Trophoblast cell (in vitro differentiated cells and primary cell): ENCODE measurements at places on chromosomes 2 and 18.
A peak's percentile ranks its signal among the peaks of the same experiment; 100 is the strongest.

DNA sequence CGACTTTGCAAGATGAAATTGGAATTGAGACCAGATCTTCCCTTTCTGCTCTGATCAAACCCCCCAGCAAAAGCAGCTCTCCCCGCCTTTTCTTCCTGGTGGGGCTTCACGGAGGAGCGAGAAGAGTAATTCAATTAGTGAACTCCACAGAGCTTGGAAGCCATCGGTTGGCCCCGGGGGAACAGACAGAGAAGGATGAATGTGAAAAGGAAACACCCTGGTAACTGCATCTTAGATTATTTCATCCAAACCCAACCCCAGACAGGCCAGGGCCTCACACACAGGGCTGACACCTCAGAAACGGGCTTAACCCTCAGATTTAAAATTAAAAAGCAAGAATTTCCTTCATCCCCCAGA lies 18.3 kb downstream of the SMAD7 start:
- DNase-seq = no peak

GRCh38 chr2:12173271-12173942 lies 427.0 kb downstream of the LPIN1 start:
- DNase-seq = no peak

- no peak for DNase-seq
Measured at GRCh38 chr2:45643095-45643494, 8.4 kb upstream of the PRKCE start.

DNA sequence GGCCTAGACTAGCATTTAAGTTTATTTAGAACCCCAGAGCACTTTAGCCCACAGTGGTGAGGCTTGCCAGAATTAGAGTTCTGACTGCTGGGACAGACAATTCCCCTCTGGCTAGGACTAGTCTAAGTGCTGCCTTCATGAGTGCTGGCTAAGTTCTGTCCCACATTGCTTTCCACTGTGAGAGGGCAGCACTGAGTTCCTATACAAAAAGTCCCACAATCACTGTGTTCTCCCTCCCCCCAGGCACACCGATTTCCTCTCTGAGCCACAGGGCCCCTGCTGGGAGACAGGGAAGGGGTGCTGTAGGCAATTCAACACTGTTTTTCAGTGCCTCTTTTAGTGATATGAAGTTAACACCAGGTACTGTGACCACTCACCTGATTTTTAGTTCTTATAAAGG lies 310.9 kb downstream of the DLGAP1 start:
- no peak for DNase-seq

DNA sequence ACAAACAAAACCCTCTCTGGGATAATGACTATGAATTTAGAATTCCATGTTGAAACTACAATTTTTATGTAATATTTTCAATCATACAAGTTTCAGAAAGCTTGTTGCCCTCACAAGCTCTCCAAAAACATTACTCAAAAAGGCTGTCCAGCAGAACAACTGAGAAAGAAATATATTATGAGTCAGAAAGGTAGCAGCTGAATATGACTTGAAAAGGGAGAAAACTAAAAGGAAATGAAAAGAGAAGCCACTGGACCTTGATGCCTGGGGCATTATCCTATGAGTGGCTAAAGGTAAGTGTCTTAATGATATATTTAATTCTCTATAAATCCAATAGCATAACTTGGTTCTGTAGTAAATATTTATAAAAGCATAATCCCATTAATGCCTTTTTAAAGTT lies 61.8 kb downstream of the NXPH2 start:
- DNase-seq = no peak

GRCh38 chr2:240383871-240384700 lies 51.4 kb upstream of the GPC1 start:
- DNase-seq = peak; percentile 88

GRCh38 chr2:196767101-196767500 lies 32.4 kb downstream of the GTF3C3 start:
- no peak for DNase-seq

DNA sequence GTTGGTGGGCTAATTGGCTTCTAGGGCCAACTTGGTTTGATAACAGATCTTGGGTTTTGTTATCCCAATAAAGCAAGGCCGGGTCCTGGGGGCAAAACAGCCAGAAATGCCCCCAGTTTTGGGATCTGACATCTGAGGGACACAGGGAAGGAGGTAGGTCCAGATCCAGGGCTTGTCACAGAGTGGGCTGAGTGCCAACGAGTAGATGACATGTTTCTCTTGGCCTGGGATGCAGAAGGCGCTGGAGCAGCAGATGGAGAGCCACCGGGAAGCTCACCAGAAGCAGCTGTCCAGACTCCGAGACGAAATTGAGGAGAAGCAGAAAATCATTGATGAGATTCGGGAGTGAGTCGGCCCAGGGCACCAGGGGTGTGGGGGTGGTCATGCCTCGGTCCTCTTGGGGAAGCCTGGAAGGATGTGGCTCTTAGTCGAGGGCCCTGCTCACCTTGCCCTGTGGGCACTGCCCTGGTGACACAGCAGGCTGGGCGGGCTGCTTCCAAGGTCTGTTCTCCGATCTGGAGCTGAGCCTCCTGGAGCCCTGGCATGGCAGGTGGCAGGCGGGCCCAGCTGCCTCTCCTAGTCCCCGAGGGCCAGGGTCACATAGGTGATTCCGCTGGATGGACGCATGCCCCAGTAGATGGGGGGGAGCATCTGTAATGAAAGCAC lies 40.2 kb upstream of the LYPD6B start:
- no peak for DNase-seq

DNA sequence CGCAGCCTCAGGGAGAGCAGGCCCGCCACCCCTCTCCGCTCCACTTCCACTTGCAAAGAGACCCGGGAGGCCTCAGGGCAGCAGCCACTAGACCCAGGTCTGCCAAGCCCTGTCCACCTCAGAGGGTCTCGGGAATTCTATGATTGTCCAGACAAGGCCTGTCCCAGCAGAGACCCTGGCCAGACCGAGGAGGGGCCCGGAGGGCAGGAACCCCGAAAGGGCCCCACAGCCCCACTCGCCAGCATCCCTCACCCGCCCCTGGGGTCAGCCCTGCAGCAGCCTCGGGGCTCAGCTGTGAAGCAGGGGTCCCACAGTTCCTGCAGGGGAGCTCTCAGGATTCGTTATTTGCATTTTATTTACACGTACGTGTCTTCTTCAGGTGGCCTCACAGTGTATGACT lies 269.5 kb downstream of the EIPR1 start:
- DNase-seq = no peak

DNA sequence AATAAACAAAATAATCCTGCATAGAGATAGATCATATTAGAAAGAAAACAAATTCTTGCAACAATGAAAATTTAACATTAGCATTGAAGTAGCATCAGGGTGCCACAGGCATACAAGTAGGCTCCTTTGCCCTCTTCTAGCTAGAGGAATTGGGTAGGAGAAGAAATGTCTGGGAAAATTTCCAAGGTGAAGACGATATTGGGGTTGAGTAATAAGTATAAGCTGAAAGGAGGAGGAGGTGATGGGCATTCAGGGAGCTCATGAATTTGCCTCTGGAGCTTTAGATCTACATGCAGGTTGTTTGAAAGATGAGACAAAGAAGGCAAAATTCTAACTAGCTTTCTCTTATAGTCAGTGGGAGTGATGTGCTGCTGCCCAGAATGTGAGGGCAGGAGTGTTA lies 504.9 kb downstream of the CCDC85A start:
- DNase-seq = no peak

DNA sequence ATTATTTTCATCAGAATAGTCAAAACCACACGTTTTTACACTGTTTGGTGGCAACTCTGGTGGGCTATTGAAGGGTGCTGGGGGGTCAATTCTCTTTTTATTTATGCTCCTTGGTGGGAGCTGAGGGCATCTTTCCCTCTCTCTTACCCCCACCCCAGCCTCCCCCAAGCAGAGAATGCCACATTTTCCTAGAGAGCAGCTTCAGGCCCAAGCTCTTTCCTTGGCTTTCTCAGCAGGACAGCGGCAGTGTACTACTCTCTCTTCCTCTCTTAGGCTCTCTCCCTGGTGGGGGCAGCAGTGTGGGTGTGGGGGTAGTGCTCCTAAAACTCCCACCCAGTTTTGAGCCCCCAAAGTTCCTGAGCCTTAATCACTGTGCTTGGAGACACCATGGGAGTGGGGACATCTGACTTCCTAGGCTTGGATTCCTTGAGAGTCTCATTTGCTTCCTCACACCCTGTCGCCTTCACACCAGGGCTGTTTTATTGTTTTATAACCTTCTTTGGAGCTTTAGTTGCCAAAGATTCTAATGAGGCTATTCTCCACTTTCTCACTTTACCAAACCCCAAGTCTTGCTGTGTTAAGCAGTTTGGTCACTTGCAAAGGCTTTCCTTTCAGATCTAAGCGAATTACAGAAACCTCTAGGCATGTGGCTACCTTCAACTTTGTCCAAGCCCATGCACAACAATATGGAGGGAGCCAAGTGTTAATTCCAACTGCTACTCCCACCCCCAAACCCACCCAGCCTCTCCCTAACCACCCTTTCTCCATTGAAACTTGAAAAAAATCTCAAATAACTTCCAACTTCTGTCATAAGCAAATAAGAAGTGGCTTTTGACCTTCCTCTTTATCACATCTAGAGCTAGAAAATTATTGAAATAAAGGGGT lies 6.0 kb upstream of the HOXD4 start:
- DNase-seq = no peak

GRCh38 chr2:112491946-112492345 lies 10.0 kb downstream of the TTL start:
- no peak for DNase-seq

DNA sequence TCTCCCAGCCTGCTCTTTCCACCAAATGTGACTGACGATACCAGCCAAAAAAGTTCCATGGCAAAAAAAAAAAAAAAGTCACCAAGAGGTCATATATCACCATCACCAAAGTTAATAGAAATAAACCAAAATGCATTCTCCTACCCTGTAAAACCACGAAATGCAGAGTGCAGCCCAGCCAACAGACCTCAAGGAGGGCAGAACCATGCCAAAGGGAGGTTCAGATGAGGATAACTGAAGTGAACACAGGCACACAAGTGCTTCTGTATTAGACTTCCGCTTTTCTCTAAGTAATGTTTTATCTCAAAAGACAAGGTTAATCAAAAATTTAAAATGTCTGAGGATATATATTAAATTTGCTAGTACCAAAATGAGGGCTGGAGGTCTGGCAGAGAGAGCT lies 5.5 kb downstream of the SERPINE2 start:
- DNase-seq = no peak

- no peak for DNase-seq
Measured at GRCh38 chr2:230097424-230097823, 28.7 kb upstream of the SLC16A14 start.

- DNase-seq = no peak
Measured at GRCh38 chr2:15811367-15811766, 129.0 kb upstream of the MYCN start.

GRCh38 chr2:44730593-44730992 lies 210.9 kb upstream of the SIX3 start:
- no peak for DNase-seq

- DNase-seq = no peak
Measured at GRCh38 chr2:5914811-5915611, 222.8 kb downstream of the SOX11 start.

- no peak for DNase-seq
Measured at GRCh38 chr2:100537918-100538317, 24.9 kb upstream of the PDCL3 start.

- DNase-seq = peak; percentile 91
Measured at GRCh38 chr2:162245781-162246180, 2.5 kb upstream of the FAP start.

GRCh38 chr2:105925390-105925789 lies 180.7 kb downstream of the NCK2 start:
- DNase-seq = no peak

- DNase-seq = no peak
Measured at GRCh38 chr2:23639406-23639982, 254.5 kb downstream of the KLHL29 start.

- DNase-seq = no peak
Measured at GRCh38 chr2:205103699-205104098, 558.4 kb downstream of the PARD3B start.

DNA sequence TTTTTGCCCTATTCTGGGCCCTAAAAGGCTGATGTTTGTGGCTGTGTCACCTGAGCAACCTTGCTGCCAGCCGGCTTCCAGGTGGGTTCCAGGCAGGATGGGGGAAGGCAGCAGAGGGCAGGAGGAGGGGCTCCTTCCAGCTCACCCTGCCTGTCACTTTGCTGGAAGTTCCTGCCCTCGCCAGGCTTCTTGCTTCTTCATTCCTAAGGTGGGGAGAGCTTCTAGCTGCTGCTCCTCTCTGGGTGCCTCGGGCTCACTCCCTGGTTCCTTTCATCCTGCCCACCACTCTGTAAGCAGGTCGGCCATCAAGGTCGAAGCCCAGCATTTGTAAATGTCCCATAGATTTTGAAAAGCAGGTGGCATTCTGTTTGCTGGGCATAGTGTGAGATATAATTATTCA lies 249.4 kb upstream of the HS6ST1 start:
- no peak for DNase-seq

GRCh38 chr18:55088000-55088401 lies 128.7 kb upstream of the CCDC68 start:
- no peak for DNase-seq

GRCh38 chr2:187943772-187944369 lies 347.8 kb upstream of the GULP1 start:
- DNase-seq = no peak
